Dermis microvascular lymphatic vessel endothelial cell (primary cell): ENCODE measurements at places on chromosomes 13 and 19. TPM values are rescaled to one million over a fixed set of nuclear protein-coding genes. Genes with fewer than 3 reads are reported as not detected.
A peak's percentile ranks its signal among the peaks of the same experiment; 100 is the strongest.

- DNase-seq: no peak
Observed at GRCh38 chr13:99987154-99988019, 5.8 kb downstream of the ZIC2 start.

GRCh38 chr19:5188548-5189317 is 151.9 kb downstream of the PTPRS start:
- DNase-seq: no peak

- peak; percentile 64 for DNase-seq
Observed at GRCh38 chr13:109684824-109685202, 101.6 kb downstream of the IRS2 start.

- no peak for DNase-seq
Observed at GRCh38 chr13:107974409-107974808, 240.9 kb downstream of the LIG4 start.

DNA sequence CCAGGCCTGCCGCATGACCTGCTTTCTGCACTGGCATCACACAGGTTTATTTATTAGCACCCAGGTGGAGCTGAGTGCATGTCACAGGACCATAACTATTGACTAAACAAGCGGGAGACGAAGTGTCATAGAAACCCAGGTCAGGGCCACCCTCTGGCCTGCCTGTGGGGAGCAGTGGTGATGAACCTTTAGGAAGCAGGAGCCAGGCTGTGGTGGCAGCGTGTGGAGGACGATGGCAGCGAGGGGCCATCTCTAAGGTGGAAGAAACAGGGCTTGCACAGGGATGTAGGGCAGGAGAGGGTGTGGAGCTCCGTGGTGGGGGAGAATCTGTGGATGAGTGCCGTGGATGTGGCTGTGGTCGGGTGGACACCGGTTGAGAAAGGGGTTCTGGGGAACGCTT is 275.3 kb downstream of the TEX29 start:
- DNase-seq: no peak

GRCh38 chr19:34794066-34794960 is 21.3 kb upstream of the ZNF599 start:
- no peak for DNase-seq

DNA sequence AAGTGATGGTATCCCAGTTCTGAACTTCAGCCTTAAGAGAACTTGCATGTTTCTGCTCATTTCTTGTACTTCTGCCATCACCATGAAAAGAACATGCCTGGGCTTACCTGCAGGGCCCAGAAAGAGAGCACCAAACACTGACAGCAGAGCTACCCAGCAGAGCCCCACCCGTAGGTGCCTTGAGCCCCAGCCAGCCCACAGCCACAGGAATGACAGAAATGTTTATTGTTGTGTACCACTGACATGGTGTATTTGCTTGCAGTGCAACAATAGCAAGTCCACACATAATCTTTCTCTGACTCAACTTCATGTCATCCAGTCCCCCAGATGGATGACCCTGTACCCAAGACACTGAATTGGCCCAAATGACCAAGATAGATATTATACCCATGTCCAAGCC is 195.2 kb downstream of the TSHZ3 start:
- DNase-seq: no peak

GRCh38 chr13:74920920-74921319 is 561.0 kb downstream of the TBC1D4 start:
- DNase-seq: no peak

- DNase-seq: no peak
Observed at GRCh38 chr19:447816-448560, 12.8 kb downstream of the SHC2 start.

GRCh38 chr13:36395280-36395679 is 37.0 kb upstream of the CCNA1 start:
- DNase-seq: no peak

DNA sequence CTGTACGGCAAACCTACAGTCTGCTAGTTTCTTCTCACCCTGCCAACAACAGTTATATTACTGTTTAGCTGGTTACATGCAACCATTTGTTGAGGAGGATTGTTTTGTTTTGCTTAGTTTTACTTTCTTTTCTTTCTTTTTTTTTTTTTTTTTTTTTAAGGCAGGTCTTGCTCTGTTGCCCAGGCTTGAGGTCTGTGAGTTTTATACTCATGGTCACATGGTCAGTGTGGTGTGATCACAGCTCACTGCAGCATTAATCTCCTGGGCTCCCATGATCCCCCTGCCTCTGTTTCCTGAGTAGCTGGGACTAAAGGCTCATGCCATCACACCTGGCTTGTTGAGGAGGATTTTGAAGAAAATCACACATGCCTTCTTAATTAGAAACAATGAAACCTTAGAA is 505.6 kb downstream of the GPC5 start:
- no peak for DNase-seq

DNA sequence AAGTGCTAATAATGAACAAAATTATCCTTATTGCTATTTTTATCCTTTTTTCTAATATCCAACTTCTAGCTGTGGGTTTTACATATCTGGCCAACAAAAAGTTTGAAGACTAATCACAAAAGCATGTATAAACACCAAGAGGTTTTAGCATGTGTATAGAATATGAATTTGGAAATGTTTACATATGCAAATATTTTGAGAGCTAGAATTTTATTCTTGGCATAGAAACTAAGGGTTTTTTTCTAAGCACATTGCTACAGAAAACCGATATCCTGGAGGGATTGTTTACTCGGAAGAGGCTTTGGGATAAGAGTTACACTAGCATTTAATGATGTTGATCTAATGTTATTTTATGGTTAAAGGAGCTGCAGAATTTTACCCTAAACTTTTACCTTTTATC is 392.1 kb downstream of the EFNB2 start:
- DNase-seq: no peak

GRCh38 chr19:18339723-18340122 is 675 bp upstream of the PGPEP1 start:
- no peak for DNase-seq

- no peak for DNase-seq
Observed at GRCh38 chr19:33450689-33451088, 70.9 kb downstream of the PEPD start.

DNA sequence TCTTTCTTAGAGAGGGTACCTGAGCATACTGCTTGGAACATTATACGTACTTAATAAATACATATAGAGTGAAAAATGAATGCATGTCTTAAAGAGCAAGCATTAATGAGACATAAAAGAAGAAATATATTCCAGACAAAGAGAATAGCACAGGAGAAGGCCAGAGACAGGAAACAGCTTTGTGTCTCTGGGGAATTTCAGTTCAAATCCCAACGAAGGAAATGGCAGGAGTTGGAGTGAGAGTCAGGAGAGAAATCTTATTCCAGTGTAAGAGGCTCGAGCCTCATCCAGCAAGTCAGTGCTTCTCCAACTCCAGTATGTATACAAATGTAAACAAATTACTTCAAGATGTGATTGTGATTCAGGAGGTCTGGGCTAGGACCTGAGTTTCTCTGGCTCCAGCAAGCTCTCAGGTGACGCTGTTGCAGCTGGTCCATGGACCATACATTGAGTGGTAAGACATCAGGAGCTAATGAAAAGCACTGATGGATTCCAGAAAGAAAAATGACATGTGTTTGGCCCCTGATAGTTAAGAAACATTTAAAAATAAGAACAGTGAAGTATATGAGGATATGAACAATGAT is 108.2 kb downstream of the RAP2A start:
- DNase-seq: no peak

DNA sequence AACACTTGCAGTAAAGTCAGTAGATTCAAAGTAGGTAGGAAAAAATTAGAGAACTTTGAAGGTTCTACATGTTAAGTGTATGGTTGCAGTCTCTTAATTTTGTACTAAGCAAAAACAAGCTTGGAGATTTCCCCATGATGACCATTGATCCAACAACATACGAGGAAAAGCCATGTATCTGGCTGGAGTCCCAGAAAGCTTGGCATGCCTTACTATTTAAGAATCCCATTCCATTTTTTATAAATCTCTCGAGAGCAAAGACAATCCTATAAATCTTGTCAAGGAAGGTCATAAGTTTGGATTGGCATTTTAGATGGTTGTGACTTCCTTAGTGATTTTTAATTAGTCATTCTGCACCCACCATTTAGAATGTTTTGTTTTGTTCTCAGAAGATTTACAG is 495.9 kb downstream of the GPC5 start:
- no peak for DNase-seq

DNA sequence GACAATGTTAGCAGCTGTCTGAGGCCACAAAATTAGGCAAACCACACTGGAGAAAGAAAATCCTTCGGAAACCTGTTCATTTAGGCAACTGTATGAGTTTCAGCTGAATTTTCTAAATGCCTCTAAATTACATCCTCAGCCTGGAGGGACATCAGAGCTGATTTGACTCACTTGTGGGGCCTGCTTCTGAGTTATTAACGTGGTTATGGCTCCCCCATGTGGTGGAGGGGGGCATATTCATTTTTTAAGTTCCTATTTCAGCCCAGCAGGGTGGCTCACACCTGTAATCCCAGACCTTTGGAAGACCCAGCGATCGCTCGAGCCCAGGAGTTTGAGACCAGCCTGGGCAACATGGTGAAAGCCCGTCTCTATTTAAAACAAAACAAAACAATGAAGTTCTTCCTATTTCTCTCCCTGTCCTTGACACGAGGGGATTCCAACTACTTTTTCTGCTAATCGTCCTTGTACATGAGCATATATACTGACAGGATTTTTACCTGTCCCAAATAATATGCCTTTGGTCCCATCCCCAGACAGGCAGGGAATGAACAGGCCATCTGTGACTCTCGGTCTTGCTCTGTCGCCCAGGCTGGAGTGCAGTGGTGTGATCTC is 31.5 kb upstream of the HIF3A start:
- peak; percentile 74 for DNase-seq

DNA sequence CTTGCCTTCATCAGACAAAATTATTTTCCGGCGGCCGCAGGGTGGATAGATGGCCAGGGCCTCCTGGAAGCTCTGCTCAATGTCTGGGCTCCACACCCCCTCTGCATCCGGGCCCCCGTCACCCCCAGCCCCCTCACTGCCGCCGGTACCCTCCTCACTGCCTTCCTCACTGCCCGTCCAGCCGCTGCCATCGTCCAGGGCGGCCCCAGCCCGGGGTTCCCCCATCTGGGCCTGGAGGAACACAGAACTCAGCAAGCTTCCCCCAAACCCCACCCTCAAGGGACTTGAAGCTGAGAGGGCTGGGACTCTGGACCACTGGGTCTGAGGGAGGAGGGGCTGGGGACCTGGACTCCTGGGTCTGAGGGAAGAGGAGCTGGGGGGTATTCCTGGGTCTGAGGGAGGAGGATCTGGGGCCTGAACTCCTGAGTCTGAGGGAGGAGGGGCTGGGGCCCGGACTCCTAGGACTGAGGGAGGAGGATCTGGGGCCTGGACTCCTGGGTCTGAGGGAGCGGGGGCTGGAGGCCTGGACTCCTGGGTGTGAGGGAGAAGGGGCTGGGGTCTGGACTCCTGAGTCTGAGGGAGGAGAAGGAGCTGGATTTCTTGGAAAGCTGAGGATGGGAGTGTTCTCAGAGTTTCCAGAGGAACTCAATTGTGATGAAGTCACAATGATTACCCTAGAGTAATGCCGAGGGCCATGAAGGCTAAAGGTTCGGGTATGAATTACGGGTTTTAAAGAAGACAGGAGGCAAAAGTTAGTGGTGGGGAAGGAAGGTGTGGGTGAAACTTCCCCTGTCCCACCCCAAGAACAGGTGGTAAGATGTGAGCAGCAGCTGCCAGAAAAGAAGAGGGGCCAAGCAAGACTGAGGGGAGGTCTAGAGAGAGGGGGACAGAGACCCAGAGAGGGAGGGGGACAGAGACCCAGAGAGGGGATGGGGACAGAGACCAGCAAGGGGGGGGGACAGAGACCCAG is 2.1 kb downstream of the TEAD2 start:
- no peak for DNase-seq

GRCh38 chr19:48508729-48509411 is 2.8 kb downstream of the LMTK3 start:
- no peak for DNase-seq

DNA sequence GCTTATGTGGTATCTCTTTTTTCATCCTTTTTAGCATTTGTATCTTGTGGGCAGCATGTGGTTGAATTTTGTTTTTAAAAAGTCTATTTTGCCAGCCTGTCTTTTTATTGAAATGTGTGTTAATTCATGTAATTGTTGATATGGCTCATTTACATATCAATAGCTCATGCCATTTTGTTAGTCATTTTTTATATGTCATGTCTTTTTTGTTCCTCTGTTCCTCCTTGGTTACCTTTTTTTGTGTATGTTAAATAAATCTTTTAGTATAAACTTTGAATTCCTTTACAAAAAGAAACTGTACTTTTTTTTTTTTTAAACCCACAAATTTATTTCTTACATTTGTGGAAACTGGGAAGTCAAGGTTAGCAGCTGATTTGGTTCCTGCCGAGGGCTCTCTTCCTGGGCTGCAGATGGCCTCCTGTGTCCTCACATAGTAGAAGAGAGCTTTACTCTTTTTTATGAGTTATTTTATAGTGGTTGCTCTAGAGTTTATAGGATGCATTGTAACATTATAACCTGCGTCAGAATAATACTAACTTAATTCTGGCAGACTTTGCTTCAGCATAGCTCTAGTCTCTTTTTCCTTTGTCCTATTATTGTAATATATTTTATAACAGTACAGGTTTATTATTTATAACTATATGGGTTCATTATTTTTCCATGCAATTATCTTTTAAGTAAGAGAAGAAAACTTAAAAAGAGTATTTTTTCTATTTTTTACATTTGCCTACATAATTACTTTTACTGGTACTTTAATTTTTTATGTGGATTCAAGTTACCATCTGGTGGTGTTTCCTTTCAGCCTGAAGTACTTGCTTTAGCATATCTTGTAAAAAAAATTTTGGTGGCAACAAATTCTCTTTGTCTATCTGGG is 86.3 kb downstream of the URI1 start:
- no peak for DNase-seq

- DNase-seq: no peak
Observed at GRCh38 chr19:35585848-35586247, at the start of gene PMIS2. PMIS2 (plus strand) TSS chr19:35586173; CDS start chr19:35586260, 87 bp downstream.

GRCh38 chr19:991174-991931 is 7.2 kb downstream of the WDR18 start:
- DNase-seq: peak; percentile 63

- DNase-seq: peak; percentile 74
Observed at GRCh38 chr13:66994097-66994496, 236.0 kb downstream of the PCDH9 start.

GRCh38 chr19:1082928-1083816 is 12.0 kb downstream of the POLR2E start:
- DNase-seq: no peak

Gene NCR1
- not detected in 2 replicates for total RNA-seq

Gene SYCN
- total RNA-seq: not detected in 2 replicates

Gene ABHD8
- 5.1 and 8.2 TPM in 2 replicates for total RNA-seq

Gene BRME1
- total RNA-seq: 0.25 and 0.39 TPM in 2 replicates

Gene COMMD6
- total RNA-seq: 38.9 and 45.7 TPM in 2 replicates

Gene ZNF491
- total RNA-seq: 0.89 and 1.5 TPM in 2 replicates

Gene FLT1
- total RNA-seq: 15.7 and 31.6 TPM in 2 replicates

Gene FXYD1
- total RNA-seq: not detected in 2 replicates

Gene SLC8A2
- not detected in 2 replicates for total RNA-seq
